RWPE2 (cell line): ENCODE measurements at places on chromosomes 3 and 15.

DNA sequence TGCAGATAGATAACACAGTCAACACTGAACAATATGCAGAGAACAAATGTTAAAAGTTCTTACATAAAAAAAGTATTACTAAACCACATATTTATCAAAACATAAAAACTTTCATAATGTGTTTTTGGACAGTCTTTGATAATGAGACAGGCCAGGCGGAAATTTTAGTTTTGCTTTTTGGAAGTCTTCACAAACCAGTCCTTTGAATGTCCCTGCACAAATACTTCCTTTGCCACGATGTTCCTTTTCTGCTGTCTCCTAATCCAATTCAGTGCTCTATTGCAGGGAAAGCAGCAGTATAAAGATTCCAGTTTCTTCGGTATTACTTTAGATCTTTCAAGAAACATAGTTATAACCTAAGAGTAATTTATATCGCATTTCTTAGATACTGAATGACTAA lies 135.9 kb downstream of the TBL1XR1 start:
- no peak overlapping the region for H3K27ac ChIP-seq
- no peaks in the 10 kb centered on the region for H3K27me3 ChIP-seq
- H3K4me1 ChIP-seq = peaks cover 8% of the 10 kb centered on the region
- H3K4me3 ChIP-seq = no peak overlapping the region
- peaks cover 25% of the 10 kb centered on the region for H3K36me3 ChIP-seq

- no peaks in the 10 kb centered on the region for H3K36me3 ChIP-seq
- no peaks in the 10 kb centered on the region for H3K4me1 ChIP-seq
- no peaks in the 10 kb centered on the region for H3K27me3 ChIP-seq
- no peak for DNase-seq
- H3K4me3 ChIP-seq = no peak overlapping the region
These were observed 8.5 kb upstream of the SYNM start for GRCh38 chr15:99096173-99096893.

DNA sequence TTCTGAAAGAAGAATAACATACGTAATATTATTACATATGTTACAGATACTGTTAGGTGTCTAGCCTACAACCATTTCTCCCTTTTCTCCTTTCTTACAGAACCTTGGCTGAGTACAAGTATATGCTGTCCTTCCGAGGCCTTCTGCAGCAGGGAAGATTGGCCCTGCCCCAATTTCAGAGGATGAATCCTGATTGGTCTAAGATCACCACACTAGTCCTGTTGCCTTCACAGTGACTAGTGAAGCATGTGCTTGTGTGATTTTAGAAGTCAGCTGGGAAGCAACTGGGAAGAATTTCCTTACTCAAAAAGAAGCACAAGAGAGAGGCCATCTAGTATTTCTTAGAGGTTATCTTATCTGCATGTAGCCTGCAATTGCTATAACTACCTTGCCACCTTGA lies 30.6 kb upstream of the MECOM start:
- no peak overlapping the region for H3K4me3 ChIP-seq
- H3K27ac ChIP-seq = no peak overlapping the region
- no peaks in the 10 kb centered on the region for H3K36me3 ChIP-seq
- H3K27me3 ChIP-seq = no peaks in the 10 kb centered on the region
- no peak for DNase-seq

DNA sequence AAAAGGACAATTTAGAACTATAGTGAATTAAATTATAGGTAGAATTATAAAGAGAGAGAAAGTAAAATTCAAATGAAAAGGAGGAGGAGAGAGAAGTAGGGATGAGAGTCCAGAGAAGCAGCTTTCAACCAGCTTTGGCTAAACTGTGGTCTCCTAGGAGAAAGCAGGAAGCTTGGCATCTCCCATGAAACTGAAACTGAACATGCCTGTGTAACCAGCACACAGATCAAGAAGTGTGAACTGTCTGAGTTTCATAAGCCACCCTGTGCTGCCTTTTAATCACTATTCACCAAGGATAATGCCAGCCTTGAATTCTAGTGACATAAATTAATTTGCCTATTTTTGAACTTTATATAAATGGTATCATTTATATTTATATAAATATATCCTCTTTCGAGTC lies 128.5 kb downstream of the MYRIP start:
- no peaks in the 10 kb centered on the region for H3K36me3 ChIP-seq
- H3K27ac ChIP-seq = no peak overlapping the region
- no peak overlapping the region for H3K4me3 ChIP-seq

DNA sequence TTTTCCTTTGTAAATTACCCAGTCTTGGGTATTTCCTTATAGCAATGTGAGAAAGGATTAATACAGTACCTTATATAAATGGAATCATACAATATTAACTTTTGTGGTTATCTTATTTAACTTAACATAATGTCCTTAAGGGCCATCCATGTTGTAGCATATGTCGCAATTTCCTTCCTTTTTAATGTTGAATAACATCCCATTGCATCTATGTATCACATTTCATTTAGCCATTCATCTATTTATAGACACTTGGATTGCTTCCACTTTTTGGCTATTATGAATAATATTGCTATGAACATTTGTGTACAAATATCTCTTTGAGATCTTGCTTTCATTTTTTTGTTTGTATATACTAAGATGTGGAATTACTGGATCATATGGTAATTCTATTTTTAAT lies 342.2 kb downstream of the PDCD6IP start:
- no peaks in the 10 kb centered on the region for H3K36me3 ChIP-seq
- no peak overlapping the region for H3K4me3 ChIP-seq
- DNase-seq = no peak
- H3K4me1 ChIP-seq = no peaks in the 10 kb centered on the region
- no peaks in the 10 kb centered on the region for H3K27me3 ChIP-seq

DNA sequence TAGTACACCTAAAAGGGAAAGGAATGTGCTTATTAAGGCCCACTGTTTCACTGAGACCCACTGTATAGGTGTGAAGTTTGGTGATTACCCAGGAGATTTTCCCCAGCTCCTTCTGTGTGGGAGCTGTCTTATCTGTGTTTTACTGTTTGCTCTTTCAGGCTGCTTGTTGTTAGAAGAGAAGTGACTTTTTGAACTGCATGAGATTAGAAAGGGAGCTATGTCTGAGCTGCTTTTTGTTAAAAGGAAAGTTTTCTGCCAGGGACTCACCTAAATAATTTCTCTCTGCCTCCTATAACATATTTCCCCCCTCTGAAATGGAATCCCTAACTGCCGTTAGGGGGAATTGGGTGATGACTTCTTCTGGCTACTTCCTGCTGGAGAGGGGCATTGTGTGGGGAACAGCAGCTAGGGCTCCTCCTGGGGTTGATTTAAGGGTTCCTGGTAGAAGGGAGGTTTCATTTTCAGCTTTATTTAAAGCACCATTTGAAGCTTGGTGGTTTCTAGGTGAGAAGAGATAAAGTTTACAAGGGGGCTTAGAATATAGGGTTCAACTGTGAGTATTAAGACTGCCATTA lies 77.1 kb upstream of the ATP11B start:
- no peak for DNase-seq
- no peaks in the 10 kb centered on the region for H3K36me3 ChIP-seq
- no peak overlapping the region for H3K4me3 ChIP-seq
- H3K4me1 ChIP-seq = no peaks in the 10 kb centered on the region

- no peaks in the 10 kb centered on the region for H3K36me3 ChIP-seq
- no peak for DNase-seq
These were observed 392.8 kb upstream of the WNT5A start for GRCh38 chr3:55879901-55880331.

DNA sequence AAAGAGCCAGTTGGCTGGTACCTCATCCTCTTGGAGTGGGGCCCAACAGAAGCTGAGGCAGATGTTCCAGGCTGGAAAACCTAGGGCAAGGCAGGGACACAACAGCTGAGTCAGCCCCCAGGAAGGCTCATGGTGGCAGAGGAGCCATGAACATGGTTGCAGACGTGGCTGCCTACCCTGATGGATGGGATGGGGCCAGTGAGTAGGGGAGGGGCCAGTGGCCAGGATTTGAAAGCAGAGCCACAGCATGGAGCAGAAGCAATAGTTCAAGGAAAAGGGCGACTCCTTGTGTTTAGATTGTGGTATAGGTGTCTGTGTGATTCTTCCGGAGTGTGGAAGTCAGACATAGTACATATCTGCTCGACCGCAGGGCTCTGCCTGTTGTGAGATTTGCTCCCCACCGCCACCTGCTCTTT lies 24.2 kb downstream of the PXYLP1 start:
- no peaks in the 10 kb centered on the region for H3K27me3 ChIP-seq
- no peak overlapping the region for H3K27ac ChIP-seq
- H3K4me3 ChIP-seq = no peak overlapping the region
- H3K36me3 ChIP-seq = no peaks in the 10 kb centered on the region
- H3K4me1 ChIP-seq = no peaks in the 10 kb centered on the region
- no peak for DNase-seq

DNA sequence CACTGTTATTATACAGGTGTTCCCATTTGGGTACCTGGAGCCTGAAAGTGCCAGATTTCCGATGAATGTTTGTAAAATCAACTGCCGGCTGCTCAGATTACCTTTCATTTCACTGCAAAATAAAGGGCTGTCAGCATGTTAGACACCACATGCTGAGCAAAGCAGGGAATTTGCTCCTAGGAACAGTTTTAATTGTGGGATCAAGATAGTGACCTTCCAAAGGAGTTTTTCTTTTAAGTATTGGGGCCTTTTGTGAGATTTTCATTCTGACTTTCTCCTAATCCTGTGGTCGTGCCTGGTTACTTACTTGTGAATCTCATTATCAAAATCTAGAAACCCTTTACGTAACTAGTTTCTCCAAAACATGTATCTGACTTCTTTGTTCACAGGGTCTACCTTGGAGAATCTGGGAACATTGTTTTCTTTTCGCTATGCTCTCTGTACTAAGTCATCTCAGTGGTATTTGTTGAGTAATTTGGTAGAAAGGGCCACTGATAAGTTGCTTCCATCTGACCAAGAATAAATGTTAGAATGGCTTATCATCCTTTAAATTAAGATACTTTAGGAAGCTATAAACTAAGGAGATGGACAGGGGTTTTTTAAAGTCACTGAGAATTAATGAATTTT lies 40.8 kb upstream of the LRTM1 start:
- H3K4me3 ChIP-seq = no peak overlapping the region
- DNase-seq = no peak
- H3K36me3 ChIP-seq = no peaks in the 10 kb centered on the region
- H3K4me1 ChIP-seq = no peaks in the 10 kb centered on the region
- no peaks in the 10 kb centered on the region for H3K27me3 ChIP-seq

- H3K4me1 ChIP-seq = no peaks in the 10 kb centered on the region
- no peaks in the 10 kb centered on the region for H3K27me3 ChIP-seq
- DNase-seq = no peak
- no peak overlapping the region for H3K4me3 ChIP-seq
These were observed 124.6 kb upstream of the KCNAB1 start for GRCh38 chr3:155995525-155996370.

- H3K4me1 ChIP-seq = no peaks in the 10 kb centered on the region
- H3K4me3 ChIP-seq = no peak overlapping the region
- no peaks in the 10 kb centered on the region for H3K36me3 ChIP-seq
- no peak for DNase-seq
These were observed 253.1 kb downstream of the MECOM start for GRCh38 chr3:169410430-169410829.

- no peak overlapping the region for H3K4me3 ChIP-seq
- no peaks in the 10 kb centered on the region for H3K27me3 ChIP-seq
- H3K4me1 ChIP-seq = peaks cover 4% of the 10 kb centered on the region
- DNase-seq = no peak
- no peak overlapping the region for H3K27ac ChIP-seq
- H3K36me3 ChIP-seq = no peaks in the 10 kb centered on the region
These were observed 22.4 kb downstream of the CYP11A1 start for GRCh38 chr15:74345051-74345450.

- DNase-seq = no peak
- no peak overlapping the region for H3K4me3 ChIP-seq
- peaks cover 37% of the 10 kb centered on the region for H3K4me1 ChIP-seq
- H3K27me3 ChIP-seq = no peaks in the 10 kb centered on the region
- H3K36me3 ChIP-seq = peaks cover 65% of the 10 kb centered on the region
- H3K27ac ChIP-seq = peak overlapping the region; percentile 74
These were observed 42.8 kb downstream of the MYO5C start for GRCh38 chr15:52252781-52253180.

DNA sequence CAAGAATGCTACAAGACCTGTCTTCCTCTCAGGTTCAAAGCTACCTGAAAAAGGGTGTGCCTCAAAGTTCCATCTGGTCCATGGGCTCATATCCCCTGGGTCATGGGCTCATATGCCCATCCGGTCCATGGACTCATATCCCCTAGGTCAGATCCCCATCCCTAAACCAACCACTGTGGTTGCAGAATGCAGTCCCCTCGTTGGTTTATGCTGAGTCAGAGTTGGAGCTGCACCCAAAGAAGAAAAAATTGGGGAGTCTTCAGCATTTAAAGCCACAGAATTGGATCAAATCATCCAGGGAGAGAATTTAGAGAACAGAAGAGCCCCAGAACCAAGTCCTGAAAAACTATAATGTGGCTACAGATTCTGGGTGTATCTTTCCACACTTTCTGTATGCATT lies 71.5 kb upstream of the IL12A start:
- no peaks in the 10 kb centered on the region for H3K36me3 ChIP-seq
- no peak overlapping the region for H3K27ac ChIP-seq
- H3K27me3 ChIP-seq = no peaks in the 10 kb centered on the region
- H3K4me3 ChIP-seq = no peak overlapping the region
- no peak for DNase-seq

- DNase-seq = no peak
- peaks cover 10% of the 10 kb centered on the region for H3K4me1 ChIP-seq
- no peak overlapping the region for H3K27ac ChIP-seq
- peaks cover 41% of the 10 kb centered on the region for H3K36me3 ChIP-seq
These were observed 22.2 kb downstream of the MESD start for GRCh38 chr15:80967451-80967850.

GRCh38 chr3:141498598-141499223 lies 11.9 kb downstream of the RASA2 start:
- no peaks in the 10 kb centered on the region for H3K4me1 ChIP-seq
- no peak for DNase-seq
- no peak overlapping the region for H3K4me3 ChIP-seq
- peaks cover 21% of the 10 kb centered on the region; the same call in 1 of the 2 replicates for H3K36me3 ChIP-seq

DNA sequence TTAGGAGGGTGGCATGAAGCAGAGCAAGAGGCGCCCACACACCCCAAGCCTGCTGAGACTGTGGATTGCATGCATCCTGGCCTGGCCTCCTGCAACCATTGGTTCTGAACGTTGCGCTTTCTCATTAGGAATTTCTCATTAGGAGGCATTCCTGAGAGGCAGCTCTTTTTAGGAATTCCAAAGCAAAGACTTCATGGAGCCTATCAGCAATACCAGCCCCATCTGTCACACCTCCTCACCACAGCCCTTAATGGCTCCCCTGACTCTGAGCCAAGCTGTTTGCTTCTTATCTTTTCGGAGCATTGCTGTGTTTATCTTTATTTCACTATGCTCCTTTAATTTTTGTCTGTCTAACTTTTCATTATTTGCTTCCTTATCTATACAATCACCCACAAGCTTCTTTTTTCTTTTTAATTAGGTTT lies 226.9 kb downstream of the CACNA2D3 start:
- H3K27me3 ChIP-seq = no peaks in the 10 kb centered on the region
- no peak overlapping the region for H3K27ac ChIP-seq
